Activated CD4-positive, CD25-positive, alpha-beta regulatory T cell treated with anti-CD3 and anti-CD28 coated beads, Interleukin-2, amount 50 U/mL, for 16 hours (primary cell): ENCODE measurements at places on chromosomes 6 and 20.

DNA sequence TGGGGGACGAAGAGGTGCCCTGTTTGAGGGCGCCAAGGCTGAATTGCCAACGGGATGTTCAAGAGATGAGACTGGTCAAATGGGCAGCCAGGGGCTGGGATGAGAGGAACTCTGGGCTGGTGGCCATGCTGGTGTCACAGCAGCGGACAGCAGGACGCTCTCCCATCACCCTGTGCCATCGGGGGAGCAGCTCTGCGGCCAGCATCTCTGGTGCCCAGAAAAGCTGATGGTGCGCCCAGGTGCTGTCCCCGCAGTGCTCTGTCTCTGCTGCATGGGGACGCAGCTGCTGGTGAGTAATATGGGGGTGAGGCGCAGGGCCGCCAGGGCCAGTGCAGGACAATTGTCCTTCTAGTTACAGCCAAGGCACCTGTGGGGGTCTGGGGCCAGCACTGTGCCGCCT lies 4.9 kb upstream of the HRH3 start:
- DNase-seq = no peak

DNA sequence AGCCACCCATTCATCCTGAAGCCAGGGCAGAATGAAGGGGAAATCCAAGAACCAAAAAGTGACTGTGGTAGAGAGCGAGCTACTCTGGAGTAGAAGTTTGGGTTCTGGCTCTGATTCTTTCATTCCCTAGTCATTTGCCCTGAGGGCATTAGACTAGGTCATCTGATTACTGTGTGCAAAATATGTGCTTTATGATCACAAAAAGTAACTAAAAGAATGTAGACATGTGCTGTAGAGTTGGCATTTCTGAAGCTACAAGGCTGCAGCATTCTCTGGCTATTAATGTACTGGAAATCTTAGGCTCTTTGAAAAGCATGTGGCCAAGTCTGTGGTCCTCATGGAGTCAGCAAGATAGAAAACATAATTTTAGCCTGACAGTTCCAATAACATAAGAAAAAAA lies 94.2 kb downstream of the TBC1D7 start:
- DNase-seq = no peak

- no peak for DNase-seq
Measured at GRCh38 chr20:23018432-23018831, 16.7 kb upstream of the SSTR4 start.

DNA sequence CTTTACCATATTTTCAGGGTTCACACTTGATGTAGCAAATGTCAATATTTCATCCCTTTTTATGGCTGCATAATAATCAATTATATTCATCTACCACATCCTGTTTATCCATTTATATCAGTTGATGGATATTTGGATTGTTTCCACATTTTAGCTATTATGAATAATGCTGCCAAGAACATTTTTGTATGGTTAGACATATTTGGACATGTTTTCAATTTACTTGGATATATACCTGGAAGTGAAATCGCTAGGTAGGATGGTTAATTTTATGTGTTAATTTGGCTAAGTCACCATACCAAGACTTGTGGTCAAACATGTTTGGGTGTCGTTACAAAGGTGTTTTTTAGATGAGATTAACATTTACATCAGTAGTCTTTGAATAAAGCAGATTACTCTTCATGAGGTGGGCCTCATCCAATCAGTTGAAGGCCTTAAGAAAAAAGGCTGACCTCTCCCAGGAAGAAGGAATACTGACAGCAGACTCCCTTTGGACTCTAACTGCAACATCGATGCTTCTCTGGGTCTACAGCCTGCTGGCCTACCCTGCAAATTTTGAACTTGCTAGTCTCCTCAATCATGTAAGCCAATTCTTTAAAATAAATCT lies 196.5 kb downstream of the BACH2 start:
- no peak for DNase-seq

DNA sequence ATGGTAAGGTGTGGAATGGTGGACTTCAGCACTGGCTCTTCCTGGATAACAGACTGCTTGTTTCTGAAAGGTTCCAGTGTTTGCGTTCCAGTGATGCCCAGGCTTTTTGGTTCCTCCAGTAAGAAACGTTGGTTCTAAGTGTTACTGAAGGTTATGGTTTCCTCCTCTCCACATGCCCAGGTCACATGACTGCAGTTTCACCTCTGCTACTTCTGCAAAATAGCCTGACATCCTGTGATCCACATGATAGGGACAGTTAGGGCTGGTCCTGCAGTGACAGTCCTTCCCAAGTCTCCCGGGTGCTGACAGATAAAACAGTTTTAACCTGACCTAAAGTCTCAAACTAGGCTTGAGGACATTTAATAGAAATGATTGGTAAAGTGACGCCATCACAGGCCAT lies 132.2 kb upstream of the CST7 start:
- DNase-seq = no peak

DNA sequence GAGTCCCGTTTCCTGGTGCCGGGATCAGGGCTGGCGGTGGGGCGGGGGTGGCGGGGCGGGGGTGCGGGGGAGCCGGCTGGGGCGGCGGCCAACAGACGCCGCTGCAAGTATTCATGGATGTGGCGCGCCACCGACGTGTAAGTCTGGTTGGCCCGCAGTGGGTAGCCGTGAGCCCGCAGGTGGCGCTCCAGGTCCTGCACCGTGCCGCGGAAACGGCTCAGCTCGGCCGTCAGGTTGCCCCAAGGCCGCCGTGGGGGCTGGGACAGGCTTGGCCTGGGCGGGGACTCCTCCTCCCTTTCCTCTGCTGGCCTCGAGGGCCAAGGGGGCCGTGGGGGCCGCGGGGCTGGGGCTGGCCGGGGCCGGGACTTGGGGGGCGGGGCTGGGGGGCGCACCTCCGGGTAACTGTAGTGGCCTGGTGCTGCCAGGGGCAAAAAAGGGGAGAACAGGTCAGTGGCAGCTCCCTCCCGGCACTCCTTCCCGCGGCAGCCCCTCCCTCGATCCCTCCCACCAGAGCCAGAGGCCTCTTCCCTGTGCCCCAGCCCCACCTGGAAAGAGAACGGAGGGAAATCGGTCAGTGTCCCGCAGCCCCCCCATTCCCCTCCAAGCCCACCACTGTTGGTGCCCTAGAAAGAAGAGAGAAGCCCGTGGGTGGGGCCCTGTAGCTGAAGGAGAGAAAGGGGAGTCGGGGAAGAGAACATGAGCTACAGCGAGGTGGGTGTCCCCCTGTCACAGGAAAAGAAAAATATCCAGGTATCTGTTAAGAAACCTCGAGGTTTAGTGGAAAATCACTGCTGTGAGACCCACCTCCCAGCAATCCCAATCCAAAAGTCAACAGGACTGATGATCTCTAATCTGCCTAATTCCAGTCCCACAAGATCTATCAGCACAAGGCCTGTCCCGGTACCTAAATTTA lies 21.3 kb downstream of the TNXB start:
- peak; percentile 40 for DNase-seq

DNA sequence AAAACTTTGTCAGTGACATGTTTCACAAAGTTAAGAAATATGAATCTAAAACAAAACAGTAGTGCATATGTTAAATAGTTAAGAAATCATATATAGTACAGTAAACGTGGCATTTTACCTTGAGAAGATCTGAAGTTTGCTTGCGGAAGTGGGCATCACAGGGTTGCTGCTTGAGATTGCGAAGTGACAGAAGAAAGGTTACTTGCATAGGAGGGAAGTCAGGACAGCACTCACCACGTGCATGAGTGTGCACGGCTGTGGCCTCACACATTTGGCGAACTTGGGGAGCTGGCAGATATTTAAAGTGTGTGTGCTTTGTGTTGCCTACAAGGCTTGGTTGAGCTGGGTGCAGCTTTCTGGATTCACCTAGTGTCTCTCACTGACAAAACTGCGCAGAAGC lies 431.5 kb upstream of the ARID1B start:
- DNase-seq = no peak

DNA sequence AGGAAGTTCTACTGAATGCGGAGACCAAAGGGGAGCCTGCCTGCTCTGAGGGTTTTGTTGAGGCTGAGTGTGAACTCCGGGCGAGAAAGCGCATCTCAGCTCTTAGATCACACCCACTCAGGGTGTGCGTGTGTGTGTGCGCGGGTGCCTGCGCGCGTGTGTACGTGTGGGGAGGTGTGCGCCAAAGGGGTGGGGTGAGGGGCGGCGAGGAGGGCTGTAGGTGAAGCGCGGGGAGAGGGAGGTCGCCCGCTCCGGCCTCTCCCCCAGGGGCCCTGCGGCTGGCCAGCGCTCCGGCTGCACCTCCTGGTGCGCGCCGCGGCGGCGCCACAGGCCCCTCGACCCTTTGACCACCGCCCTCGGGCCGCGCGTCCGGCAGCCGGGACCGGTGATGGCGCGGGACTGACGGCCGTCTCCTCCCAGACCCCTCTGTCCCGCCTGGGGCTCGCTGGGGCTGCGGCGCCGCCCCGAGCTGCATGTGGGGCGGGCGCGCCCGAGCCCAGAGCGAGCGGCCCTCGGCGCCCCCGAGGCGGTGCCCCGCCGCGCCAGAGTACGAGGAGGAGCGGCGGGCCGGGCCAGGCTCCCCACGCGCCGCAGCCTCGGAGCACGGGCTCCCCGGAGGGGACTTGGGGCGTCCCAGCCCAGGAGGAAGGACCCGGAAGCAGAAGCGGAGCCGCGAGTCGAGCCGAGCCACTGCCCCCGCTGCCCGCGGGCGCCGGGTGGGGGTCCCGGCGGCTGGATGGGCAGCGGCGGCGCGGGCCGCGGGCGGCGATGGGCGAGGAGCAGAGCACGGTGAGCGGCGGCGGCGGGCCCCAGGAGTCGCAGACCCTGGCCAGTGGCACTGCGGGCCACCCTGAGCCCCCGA lies at the start of gene RNF217:
Gene RNF217, plus strand, starts transcription at position 661 of the 862 bp plus-strand sequence. Its CDS starts 108 bp downstream, at position 769.
- DNase-seq = no peak

DNA sequence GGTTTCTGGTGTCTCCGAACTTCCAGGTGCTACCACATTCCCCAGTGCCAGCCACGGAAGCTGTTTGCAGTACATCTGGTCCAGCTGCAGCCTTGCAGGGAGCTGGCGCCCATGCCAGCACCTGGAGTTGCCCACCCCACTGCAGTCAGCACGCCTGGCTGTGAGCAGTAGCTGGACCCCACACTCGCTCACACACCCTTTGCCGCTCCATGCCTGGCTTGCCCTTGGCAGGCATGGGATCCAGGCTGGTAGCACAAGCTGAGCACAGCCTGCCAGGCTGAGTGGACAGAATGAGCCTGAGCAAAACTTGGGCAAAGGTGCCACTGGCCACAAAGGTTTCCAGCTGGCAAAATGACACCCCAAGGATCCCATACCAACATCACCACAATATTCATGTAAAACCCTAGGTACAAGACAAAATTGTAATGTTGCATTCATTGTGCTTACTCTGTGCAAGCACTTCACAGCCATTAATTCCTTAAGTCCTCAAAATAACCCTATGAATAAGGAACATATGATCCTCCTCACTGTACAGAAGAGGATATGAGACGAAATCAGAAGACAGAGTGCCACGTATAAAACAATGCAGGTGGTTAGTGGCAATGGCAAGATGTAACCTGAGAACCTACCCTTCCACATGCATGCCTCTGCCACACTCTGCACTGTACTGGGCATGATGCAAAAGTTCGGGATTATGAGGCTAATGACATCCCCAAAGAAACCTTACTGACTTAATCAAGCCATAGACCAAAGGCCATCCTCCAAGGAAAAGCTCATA lies 18.3 kb downstream of the KIF16B start:
- DNase-seq = no peak

DNA sequence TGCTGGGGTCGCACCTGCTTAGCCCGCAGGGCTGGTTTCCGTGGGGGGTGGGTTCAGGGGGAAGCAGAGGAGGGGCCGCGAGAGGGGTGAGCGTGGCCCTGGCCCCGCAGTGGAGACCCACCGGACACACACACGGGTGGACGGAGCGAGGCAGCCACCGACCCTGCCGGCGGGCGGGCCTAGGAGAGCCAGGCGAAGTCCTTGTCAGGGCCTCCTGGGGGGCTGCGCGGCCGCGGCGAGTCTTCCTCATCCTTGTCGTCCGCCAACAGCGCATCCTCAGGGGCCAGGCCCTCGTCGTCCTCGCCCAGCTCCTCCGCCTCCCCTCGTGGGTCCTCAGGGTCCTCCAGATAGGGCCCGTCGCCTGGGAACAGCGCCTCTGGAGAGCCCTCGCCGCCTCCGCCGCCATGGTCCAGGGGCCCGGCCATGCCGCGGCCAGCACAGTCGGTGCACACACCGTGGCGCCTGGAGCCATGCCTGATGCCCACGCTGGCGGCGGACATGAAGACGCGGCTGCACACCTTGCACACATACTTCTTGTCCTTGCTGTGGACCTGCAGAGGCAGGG lies 7.3 kb downstream of the SLC2A4RG start:
- DNase-seq = no peak

GRCh38 chr6:10184371-10185227 lies 230.3 kb downstream of the TFAP2A start:
- no peak for DNase-seq

- DNase-seq = no peak
Measured at GRCh38 chr6:17042422-17043147, 59.3 kb upstream of the STMND1 start.

GRCh38 chr6:119442776-119443184 lies 93.2 kb upstream of the MAN1A1 start:
- DNase-seq = no peak

DNA sequence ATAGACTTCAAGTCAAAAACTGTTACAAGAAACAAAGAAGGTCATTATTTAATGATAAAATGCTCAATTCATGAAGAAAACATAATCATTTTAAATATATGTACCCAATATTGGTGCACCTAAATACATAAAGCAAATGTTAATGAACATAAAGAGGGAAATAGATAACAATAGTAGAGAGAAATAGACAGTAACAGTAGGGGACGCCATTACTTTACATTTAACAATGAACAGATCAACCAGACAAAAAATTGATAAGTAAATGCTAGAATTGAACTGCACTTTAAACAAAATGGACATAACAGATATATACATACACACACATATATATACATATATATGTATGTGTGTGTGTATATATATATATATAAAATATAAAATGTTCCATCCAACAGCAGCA lies 37.4 kb downstream of the IL22RA2 start:
- DNase-seq = no peak

- DNase-seq = no peak
Measured at GRCh38 chr6:160198606-160199211, 59.9 kb downstream of the SLC22A2 start.

DNA sequence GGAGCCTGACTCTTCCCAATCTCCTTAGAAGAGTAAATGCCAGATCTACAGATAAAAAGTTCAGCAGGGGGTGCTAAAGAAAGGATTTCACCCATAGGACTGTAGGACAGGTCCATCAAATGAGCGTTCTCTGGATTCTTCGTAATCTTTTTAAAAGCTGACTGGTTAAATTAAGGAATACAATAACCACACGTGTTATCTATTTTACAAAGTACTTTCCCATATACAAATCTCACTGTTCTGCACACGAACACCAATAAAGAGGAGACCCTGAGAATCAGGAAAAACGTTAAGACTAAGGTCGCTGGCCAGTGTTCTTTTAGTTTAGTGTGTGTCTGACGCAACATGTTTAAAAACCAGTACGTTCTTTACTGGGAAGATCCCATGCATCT lies 542 bp downstream of the TUBE1 start:
- DNase-seq = no peak

GRCh38 chr20:5770987-5771318 lies 20.8 kb downstream of the SHLD1 start:
- no peak for DNase-seq

GRCh38 chr20:51340451-51340840 lies 202.1 kb downstream of the NFATC2 start:
- DNase-seq = no peak

- DNase-seq = no peak
Measured at GRCh38 chr6:77986380-77987034, 333.7 kb downstream of the MEI4 start.

- no peak for DNase-seq
Measured at GRCh38 chr20:17992847-17993513, 24.2 kb downstream of the MGME1 start.

- DNase-seq = no peak
Measured at GRCh38 chr6:2706558-2706957, 44.2 kb downstream of the MYLK4 start.
